ENCODE measurements at places on chromosomes 16 and 17. TPM values are rescaled to one million over a fixed set of nuclear protein-coding genes. Genes with fewer than 3 reads are reported as not detected.
A peak's percentile ranks its signal among the peaks of the same experiment; 100 is the strongest.

The WRAP53 gene
- 14.2 TPM for total RNA-seq

DNA sequence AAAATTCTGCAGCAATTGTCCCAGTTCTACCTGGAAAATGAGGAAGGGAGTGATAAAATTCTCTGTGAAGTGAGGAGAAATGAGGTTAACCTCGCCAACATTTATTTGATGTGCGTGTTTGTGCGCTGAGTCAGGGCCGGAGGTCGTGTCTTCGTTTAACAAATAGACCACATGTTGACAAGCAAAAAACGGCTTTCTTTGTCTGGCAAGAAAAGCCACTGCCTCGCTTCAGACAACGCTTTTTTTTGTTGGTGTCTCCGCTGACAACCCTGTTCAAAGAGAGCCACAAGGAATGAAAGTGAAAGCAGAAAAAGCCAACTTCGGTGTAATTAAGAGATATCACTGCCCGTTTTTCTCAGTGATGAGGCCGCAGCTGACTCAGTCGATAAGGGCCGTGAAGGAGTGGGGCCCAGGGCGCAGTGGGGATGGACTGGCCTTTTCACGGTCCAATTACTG, 510.6 kb downstream of the CDH13 start:
- peak; percentile 93 for DNase-seq

GRCh38 chr17:53166731-53167130, 656.0 kb upstream of the KIF2B start:
- DNase-seq, result no peak

- no peak for DNase-seq
Observed at GRCh38 chr17:19270704-19271611, 33.8 kb downstream of the EPN2 start.

- no peak for DNase-seq
Observed at GRCh38 chr17:76822184-76822778, 45.9 kb upstream of the MGAT5B start.

GRCh38 chr16:55333684-55334083, 9.7 kb downstream of the IRX6 start:
- no peak for DNase-seq

GRCh38 chr17:8534498-8535188, 95.9 kb downstream of the MYH10 start:
- DNase-seq, result no peak

DNA sequence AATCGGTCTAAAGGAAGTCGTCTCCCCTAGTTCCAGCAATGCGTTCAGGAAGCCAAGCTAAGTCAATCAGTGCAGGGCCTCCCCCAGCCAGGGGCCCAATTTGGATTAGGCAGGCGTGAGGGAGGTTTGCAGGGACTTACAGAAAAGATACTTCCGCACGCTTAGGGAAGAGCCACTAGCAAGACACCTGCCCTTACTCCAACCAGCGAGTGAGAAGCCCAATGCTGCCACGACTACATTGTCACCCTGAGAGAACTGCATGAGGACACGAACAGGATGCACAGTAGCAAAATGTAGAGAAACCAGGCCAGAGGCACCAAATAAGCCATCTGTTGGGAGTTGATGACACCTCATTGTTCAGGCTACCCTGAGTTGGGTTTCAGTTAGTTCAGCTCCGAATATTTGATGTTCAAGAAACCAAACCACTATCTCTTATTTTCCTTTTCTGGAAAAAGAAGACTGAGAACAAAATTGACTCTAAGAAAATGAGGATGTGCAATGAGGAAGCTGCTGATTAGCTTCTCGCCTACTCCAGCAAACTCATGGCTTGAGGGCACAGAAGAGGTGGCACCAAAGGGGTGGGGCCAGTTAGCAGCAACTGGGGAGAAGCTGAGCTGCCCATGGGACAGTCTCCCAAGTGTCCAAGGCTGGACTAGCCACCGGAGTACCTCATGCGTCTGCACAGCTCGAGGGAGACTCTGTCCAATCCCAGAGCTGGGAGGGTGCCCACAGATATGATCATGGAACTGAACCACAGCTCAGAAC, 29.3 kb downstream of the TK2 start:
- no peak for DNase-seq

DNA sequence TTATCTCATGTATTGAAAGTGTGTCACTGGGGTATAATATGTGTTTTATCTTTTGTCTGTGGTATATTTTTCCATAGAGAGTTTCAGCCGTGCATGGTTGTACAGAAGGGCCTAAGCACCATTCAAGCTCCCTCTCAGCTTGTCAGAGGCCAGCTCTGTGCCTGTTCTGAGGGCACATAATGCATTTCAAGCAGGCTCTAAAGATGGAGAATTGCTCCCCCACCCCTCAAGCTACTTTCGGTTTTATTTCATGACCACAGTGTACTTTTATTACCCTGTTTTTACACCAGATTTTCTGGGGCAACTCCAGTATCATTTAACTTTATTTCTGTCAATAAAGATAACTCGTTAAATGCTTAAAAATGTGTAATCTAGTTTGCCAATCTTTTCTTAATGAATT, 131.7 kb downstream of the SHISA6 start:
- DNase-seq, result no peak

The SCARF1 gene
- total RNA-seq, result 3.9 TPM

GRCh38 chr17:38768417-38768816, 15.9 kb downstream of the PSMB3 start:
- no peak for DNase-seq

GRCh38 chr16:76059186-76059585, 218.0 kb upstream of the CNTNAP4 start:
- DNase-seq, result no peak

DNA sequence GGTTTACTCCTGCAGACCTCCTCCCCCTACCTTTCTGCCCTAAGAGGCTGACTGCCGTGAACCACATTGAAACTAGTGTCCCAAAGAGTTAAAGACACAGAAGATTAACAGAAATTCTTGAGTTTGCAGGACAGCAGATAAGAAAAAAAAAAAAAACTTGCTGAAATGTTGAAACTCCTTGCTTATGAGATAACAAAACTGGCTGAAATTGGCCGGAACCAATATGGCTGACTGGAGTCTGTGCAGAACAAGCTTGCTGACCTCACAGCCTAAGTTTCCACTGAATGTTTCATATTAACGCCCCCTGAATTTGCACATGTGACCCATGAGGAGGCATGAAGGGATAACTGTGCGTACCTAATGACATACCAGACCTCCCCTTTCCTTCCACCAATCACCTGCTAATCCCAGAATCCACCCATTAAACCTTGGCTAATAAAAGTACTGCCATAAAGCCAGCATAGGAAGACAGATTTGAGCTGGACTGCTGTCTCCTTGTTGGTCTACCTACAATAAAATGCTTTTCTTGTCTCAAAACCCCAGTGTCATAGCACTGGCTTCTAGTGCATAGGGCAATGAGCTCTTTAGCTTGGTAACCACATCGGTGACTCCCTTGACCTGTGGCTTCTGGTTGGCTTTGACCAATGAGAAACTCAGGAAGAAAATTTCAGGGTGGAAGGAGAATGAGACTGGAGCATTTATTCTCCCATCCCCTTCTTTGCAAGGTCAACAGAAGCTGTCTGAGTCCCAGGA, 80.1 kb downstream of the PMP22 start:
- DNase-seq, result no peak

The PRAC2 gene
- total RNA-seq, result not detected

- no peak for DNase-seq
Observed at GRCh38 chr17:72385475-72385874, 264.7 kb downstream of the SOX9 start.

The ZG16B gene
- not detected for total RNA-seq

DNA sequence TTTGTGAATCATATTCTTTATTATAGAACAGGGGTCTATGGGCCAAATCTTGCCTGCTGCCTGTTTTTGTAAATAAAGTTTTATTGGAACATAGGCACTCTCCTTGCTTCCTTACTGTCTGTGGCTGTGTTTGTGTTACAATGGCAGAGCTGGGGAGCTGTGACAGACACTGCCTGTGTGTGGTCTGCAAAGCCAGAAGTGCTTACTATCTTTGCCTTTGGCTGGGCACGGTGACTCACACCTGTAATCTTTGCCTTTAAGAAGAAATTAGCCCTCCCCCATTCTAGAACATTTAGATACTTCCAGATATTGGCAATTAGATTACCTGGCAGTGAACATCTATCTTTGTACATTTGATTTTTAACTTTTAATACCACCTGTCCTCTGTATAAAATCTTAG, 308.3 kb downstream of the FOXL1 start:
- DNase-seq, result no peak

The MYH1 gene
- not detected for total RNA-seq

GRCh38 chr17:6109536-6109935, 39.4 kb downstream of the WSCD1 start:
- DNase-seq, result no peak
